ENCODE measurements at places on chromosomes 1 and 21. TPM values are rescaled to one million over a fixed set of nuclear protein-coding genes. Genes with fewer than 3 reads are reported as not detected.

DNA sequence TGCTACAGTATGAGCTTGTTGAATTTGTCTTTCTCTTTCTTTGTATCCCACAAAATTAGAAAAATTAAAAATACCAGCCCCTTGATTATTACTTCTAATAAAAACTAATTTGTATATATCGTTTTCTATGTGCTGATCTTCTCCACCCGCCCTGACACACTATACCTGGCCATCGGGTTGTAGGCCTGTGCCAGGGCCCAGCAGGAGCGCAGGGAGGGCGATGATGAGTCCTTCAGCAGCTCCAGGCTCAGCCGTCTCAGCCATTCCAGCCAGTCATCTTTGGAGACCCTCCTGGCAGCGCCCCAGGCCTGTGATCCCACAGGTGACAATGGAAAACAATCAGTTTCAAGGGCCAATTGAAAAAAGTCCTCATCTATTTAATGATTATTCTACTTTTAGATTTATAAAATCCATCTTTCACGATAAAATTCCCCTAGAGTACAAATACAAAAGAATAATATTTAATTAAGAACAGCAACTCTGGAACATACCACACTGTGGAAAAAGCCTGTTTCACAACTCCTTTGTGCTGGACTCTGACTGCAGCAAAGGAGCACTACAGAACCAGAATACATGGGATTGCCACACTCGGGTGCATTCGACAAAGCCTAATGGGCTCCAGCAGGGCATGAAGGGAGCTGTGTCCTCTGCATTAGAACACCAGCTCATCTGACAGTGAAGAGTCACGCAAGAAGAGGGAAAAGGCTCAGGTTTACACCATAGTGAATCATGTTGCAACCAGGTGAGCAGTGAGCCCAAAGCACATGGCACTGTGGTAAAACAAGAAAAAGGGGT is 15.4 kb downstream of the ANGPTL7 start:
- H3K36me3 ChIP-seq, result peaks cover 34% of the 10 kb centered on the region
- H3K4me3 ChIP-seq, result no peak overlapping the region
- DNase-seq, result no peak
- H3K27ac ChIP-seq, result no peak overlapping the region
- H3K27me3 ChIP-seq, result no peaks in the 10 kb centered on the region
- no peaks in the 10 kb centered on the region for H3K4me1 ChIP-seq

The SH2D2A gene
- 86.7 TPM for total RNA-seq

- H3K4me1 ChIP-seq, result no peaks in the 10 kb centered on the region
- no peak overlapping the region for H3K4me3 ChIP-seq
- H3K27ac ChIP-seq, result no peak overlapping the region
- no peak for DNase-seq
Observed at GRCh38 chr1:181476581-181476980, 6.7 kb upstream of the CACNA1E start.

DNA sequence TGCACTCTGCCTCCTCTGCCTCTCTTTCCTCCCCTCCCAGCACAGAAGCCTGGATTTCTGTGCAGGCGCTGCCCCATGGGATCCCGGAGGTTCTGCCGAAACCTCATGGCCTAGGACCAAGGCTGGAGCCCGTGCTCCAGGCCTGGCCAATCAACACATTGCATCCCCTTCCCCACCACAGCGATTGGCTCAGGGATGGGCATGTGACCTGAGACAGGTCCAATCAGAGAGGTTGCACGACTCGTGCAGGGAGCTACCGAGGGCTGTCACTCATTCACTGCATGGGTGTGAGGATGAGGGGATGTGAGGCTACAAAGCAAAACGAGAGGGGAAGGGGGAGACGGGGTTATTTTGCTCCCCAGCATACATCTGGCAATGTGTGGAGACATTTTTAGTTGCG is 3.3 kb upstream of the CELA2B start:
- H3K4me1 ChIP-seq, result no peaks in the 10 kb centered on the region
- no peak overlapping the region for H3K27ac ChIP-seq
- H3K4me3 ChIP-seq, result no peak overlapping the region
- no peaks in the 10 kb centered on the region for H3K27me3 ChIP-seq
- no peaks in the 10 kb centered on the region for H3K36me3 ChIP-seq
- no peak for DNase-seq

The ZNF695 gene
- 1.0 TPM for total RNA-seq

DNA sequence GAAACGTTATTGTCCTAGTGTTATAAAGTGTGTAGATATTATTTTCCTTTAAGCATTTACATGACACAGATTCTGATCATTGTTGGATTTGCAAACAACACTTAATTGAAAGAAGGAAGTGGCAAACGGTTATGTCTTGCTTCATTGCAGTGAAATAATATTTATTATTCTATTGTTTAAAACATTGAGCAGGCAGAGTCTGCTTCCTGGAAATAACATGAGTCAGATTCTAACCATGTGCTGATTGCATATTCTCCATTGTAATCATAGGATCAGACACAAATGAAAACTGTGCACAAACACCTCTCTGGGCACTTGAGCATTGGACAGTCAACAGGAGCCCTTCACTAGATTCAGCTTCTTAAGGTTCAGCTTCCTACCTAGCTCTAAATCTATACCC is 46.8 kb upstream of the USP25 start:
- no peak overlapping the region for H3K4me3 ChIP-seq
- H3K4me1 ChIP-seq, result peaks cover 13% of the 10 kb centered on the region

The TCHH gene
- total RNA-seq, result not detected

The CACNA1S gene
- total RNA-seq, result not detected

DNA sequence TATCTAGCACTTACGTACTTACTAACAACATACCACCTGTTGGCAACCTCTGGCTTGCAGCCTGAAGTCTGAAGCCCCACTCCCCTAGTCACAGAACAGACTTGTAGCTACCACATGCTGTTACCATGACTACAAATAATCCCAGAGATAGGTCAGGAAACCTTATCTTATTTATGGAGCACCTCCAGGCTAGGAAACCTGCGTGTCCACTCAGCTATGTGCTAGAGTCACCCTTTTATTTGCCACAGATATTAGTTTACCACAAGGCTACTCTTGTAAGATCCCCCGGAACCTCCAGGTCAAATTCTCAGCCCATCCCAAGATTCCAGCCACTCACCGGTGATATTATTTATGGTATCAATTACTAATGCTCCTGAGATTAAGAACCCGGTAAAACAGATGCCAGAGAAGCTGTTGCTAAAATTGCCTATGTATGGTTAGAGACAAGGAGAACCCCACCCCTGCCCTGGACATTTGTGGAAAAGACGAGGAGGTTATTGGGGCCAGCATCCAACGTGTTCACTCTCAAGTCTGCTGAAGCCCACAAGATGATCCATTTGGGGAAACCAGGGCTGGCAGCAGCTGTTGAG is 116.5 kb downstream of the TBX15 start:
- no peak overlapping the region for H3K4me3 ChIP-seq
- H3K4me1 ChIP-seq, result no peaks in the 10 kb centered on the region
- H3K27ac ChIP-seq, result no peak overlapping the region
- H3K27me3 ChIP-seq, result no peaks in the 10 kb centered on the region
- no peaks in the 10 kb centered on the region for H3K36me3 ChIP-seq

- H3K27ac ChIP-seq, result no peak overlapping the region
- no peaks in the 10 kb centered on the region for H3K27me3 ChIP-seq
- no peaks in the 10 kb centered on the region for H3K36me3 ChIP-seq
- no peaks in the 10 kb centered on the region for H3K4me1 ChIP-seq
- no peak overlapping the region for H3K4me3 ChIP-seq
- DNase-seq, result no peak
Observed at GRCh38 chr21:15401331-15401730, 328.5 kb upstream of the USP25 start.

- H3K4me3 ChIP-seq, result peak overlapping the region; percentile 74
- no peaks in the 10 kb centered on the region for H3K27me3 ChIP-seq
- peaks cover 83% of the 10 kb centered on the region for H3K36me3 ChIP-seq
- H3K27ac ChIP-seq, result peak overlapping the region; percentile 97
- DNase-seq, result peak; percentile 78
Observed at GRCh38 chr1:42931108-42931539, 27.5 kb downstream of the SLC2A1 start.

DNA sequence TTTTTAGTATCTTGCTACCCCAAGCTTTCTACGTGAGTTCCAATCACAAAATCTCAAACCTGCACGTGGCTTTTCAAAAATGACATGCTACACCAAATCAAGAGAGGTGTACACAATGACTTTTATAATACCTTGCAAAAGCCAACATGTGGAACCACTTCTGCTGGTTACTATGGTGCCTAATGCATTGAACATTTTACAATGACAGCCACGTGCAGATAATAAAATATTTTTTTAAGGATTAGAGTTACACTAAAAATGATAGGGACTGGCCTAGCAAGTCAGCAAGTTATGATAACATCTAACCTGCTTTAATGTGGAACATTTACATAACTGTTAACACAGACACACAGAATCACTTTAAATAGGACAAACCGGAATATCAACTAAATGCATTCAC is 30.2 kb downstream of the EYA3 start:
- peaks cover 26% of the 10 kb centered on the region for H3K36me3 ChIP-seq
- no peak for DNase-seq
- no peak overlapping the region for H3K27ac ChIP-seq
- peaks cover 46% of the 10 kb centered on the region for H3K4me1 ChIP-seq
- no peak overlapping the region for H3K4me3 ChIP-seq

DNA sequence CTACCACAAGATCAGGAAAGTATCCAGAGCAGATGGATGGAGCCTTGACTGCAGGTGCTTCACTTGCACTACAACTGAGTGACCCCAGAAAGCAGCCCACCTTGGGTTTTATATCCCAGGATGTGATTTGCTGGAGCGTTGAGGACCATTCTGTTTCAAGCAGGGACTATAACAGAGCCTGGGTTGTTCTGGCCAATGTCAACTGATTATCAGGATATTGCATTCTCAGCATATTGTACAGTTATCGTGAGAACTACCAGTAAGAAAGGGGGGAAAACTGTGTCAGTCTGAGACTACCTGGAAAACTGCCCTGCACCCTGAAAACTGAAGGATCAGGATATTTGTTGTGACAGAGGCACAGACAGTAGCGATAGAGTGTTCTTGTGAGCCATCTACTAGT is 8.0 kb downstream of the ZNF669 start:
- H3K36me3 ChIP-seq, result peaks cover 51% of the 10 kb centered on the region
- no peaks in the 10 kb centered on the region for H3K27me3 ChIP-seq
- no peaks in the 10 kb centered on the region for H3K4me1 ChIP-seq
- H3K4me3 ChIP-seq, result no peak overlapping the region

DNA sequence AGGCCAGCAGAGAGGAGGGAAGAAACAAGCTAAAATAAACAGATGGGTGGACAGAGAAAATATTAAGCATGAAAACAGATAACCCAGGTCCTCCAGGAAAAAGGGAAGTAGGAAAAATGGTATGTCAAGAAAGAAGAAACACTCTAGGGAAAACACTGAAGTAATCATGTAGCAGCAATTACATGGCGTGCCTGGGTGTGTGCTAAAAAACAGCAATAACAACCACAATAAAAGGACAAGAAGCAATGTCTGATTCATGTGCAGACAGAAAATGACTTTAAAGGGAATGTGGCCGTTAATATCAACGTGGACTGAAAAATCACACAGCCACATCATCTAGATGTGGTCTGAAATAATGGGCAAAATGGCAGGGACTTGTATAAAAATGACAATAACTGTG is 369.7 kb downstream of the PTBP2 start:
- H3K36me3 ChIP-seq, result no peaks in the 10 kb centered on the region
- H3K27ac ChIP-seq, result no peak overlapping the region
- H3K4me3 ChIP-seq, result no peak overlapping the region
- H3K27me3 ChIP-seq, result no peaks in the 10 kb centered on the region
- DNase-seq, result no peak

GRCh38 chr1:170316270-170316669 is 170.5 kb downstream of the NTMT2 start:
- no peaks in the 10 kb centered on the region for H3K27me3 ChIP-seq
- no peak overlapping the region for H3K27ac ChIP-seq
- DNase-seq, result no peak
- no peak overlapping the region for H3K4me3 ChIP-seq
- H3K4me1 ChIP-seq, result no peaks in the 10 kb centered on the region

- no peaks in the 10 kb centered on the region for H3K4me1 ChIP-seq
- DNase-seq, result no peak
- peaks cover 23% of the 10 kb centered on the region for H3K27me3 ChIP-seq
- no peak overlapping the region for H3K27ac ChIP-seq
Observed at GRCh38 chr1:20279509-20279908, 11.2 kb upstream of the VWA5B1 start.

The ETNK2 gene
- 0.11 TPM for total RNA-seq

DNA sequence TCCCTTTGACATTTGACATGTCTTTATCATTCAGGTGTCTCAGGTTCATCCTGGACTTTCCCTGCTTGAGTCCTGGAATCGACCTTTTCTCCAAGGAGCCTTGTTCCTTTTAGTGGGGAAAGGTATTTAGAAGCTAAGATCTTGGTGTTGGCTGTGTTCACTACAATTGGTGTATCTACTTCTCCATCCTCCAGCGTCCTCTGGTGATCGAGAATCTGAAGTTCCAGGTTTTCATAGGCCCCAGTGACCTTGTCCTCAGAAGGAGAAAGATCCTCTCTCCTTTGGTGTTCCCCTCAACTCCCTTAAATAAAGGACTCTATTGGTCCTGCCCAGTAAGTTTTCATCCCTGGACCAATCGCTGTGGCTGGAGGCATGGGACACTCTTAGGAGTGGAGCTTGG is 22.1 kb downstream of the MROH7 start:
- H3K36me3 ChIP-seq, result no peaks in the 10 kb centered on the region
- no peak for DNase-seq
- no peaks in the 10 kb centered on the region for H3K4me1 ChIP-seq

GRCh38 chr21:25964015-25964414 is 206.6 kb downstream of the APP start:
- peaks cover 10% of the 10 kb centered on the region for H3K4me1 ChIP-seq
- no peak overlapping the region for H3K27ac ChIP-seq
- H3K36me3 ChIP-seq, result peaks cover 6% of the 10 kb centered on the region
- H3K27me3 ChIP-seq, result no peaks in the 10 kb centered on the region
- H3K4me3 ChIP-seq, result no peak overlapping the region

The MX1 gene
- total RNA-seq, result 563 TPM

The B4GALT2 gene
- 20.1 TPM for total RNA-seq

The OR2T11 gene
- total RNA-seq, result not detected

DNA sequence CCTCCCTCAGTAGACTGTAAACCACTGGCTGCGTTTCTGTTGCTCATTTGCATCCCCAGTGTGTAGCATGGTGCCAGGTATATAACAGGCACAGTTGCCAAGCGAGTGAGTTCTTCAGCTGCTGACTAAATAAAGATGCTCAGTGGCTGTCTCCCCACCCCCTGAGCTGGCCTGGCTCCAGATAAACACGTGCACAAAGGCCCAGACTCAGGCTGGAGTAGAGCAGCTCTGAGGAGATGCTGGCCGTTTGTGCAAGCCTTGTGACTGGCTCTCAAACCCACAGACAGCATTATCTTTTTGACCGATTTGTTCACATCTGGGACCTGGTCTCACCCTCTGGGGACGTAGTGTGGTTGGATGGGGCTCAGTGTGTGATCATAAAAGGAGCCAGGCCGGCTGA is 7.1 kb downstream of the CHRNB2 start:
- no peak overlapping the region for H3K27ac ChIP-seq
- peaks cover 15% of the 10 kb centered on the region for H3K36me3 ChIP-seq
- peaks cover 4% of the 10 kb centered on the region for H3K27me3 ChIP-seq
- H3K4me3 ChIP-seq, result no peak overlapping the region

- no peaks in the 10 kb centered on the region for H3K4me1 ChIP-seq
- no peaks in the 10 kb centered on the region for H3K36me3 ChIP-seq
- H3K4me3 ChIP-seq, result no peak overlapping the region
- no peak overlapping the region for H3K27ac ChIP-seq
Observed at GRCh38 chr1:210715072-210715471, 386.4 kb downstream of the HHAT start.

Data from activated CD8-positive, alpha-beta T cell treated with anti-CD3 and anti-CD28 coated beads, Interleukin-2, amount 10 ng/mL, durations not matched to agents 7 days and 5 days (primary cell).